Small intestine (tissue), 16 donors: ENCODE measurements at places on chromosomes 6 and 20. TPM values are rescaled to one million over a fixed set of nuclear protein-coding genes. Genes with fewer than 3 reads are reported as not detected.
A peak's percentile ranks its signal among the peaks of the same experiment; 100 is the strongest.

- no peaks in the 10 kb centered on the region for H3K4me1 ChIP-seq
- H3K36me3 ChIP-seq: peaks cover 11% of the 10 kb centered on the region
- H3K27ac ChIP-seq: no peak overlapping the region
- no peak overlapping the region for H3K4me3 ChIP-seq
- DNase-seq: no peak
- no peaks in the 10 kb centered on the region for H3K27me3 ChIP-seq
These were observed 137.6 kb downstream of the RNGTT start for GRCh38 chr6:88825856-88826255.

- H3K36me3 ChIP-seq: no peaks in the 10 kb centered on the region
- H3K27ac ChIP-seq: peak overlapping the region; percentile 95
- H3K27me3 ChIP-seq: no peaks in the 10 kb centered on the region
- H3K4me1 ChIP-seq: peaks cover 20% of the 10 kb centered on the region
- peak overlapping the region; percentile 88 for H3K4me3 ChIP-seq
- peak; percentile 41 for DNase-seq
These were observed 2.2 kb downstream of the IFNGR1 start for GRCh38 chr6:137216875-137217553.

DNA sequence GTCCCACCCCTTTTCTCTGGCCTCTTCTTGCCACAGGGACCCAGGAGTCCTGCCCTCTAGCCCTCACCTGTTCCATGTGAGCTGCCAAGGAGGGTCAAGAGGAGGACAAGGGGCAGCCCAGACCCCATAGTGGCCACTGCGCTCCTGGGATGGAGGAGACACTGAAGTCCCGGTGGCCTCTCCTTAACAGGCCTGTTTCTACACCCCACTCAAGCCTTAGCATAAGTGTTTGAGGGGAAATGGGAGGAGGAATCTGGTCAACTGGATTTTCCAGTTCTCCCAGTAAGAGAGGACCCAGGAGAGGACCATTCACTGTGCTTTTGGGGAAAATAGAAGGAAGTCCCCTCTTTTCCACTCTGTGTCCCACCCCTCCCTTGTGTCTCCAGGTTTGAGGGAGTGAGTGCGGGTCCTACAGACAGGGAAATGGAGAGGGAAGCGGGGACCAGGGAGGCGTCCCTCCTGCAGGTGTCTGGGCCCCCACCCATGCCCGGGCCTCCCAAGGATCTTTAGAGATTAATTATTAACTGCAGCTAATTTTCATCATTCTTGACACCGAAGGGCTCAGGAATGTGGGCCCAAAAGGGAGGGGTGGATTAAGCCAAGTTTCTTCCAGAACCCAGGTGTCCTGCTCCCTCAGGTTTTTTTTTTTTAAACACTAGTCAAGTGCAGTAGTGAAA, at the start of gene SFTA2:
TSS of gene SFTA2 (minus strand) at position 202 of the 677 bp plus-strand sequence. CDS start at position 128, 74 bp downstream.
- no peaks in the 10 kb centered on the region for H3K27me3 ChIP-seq

- H3K4me3 ChIP-seq: no peak overlapping the region
- no peak for DNase-seq
- H3K27me3 ChIP-seq: no peaks in the 10 kb centered on the region
- no peaks in the 10 kb centered on the region for H3K36me3 ChIP-seq
- no peaks in the 10 kb centered on the region for H3K4me1 ChIP-seq
These were observed 4.6 kb downstream of the ZNF184 start for GRCh38 chr6:27468334-27468733.

DNA sequence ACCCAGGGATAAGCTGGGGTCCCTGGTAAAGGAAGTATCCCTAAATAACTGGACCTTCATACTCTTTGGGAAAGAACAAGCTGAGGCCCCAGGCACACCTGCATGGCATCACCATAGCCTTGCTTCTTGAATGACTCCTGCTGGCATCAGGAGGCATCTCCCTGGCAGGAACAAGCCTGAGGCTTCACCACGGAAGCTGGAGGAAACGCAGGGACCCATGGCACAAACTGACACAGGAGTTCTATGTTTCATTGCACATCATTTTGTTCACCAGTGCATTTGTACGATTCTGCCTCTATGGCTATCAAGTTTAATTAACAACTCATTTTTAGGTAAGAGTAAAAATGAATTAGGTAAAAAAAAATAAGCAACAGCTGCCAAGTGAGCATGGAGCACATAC, 619 bp upstream of the PDE7B start:
- no peak overlapping the region for H3K4me3 ChIP-seq
- no peaks in the 10 kb centered on the region for H3K27me3 ChIP-seq

DNA sequence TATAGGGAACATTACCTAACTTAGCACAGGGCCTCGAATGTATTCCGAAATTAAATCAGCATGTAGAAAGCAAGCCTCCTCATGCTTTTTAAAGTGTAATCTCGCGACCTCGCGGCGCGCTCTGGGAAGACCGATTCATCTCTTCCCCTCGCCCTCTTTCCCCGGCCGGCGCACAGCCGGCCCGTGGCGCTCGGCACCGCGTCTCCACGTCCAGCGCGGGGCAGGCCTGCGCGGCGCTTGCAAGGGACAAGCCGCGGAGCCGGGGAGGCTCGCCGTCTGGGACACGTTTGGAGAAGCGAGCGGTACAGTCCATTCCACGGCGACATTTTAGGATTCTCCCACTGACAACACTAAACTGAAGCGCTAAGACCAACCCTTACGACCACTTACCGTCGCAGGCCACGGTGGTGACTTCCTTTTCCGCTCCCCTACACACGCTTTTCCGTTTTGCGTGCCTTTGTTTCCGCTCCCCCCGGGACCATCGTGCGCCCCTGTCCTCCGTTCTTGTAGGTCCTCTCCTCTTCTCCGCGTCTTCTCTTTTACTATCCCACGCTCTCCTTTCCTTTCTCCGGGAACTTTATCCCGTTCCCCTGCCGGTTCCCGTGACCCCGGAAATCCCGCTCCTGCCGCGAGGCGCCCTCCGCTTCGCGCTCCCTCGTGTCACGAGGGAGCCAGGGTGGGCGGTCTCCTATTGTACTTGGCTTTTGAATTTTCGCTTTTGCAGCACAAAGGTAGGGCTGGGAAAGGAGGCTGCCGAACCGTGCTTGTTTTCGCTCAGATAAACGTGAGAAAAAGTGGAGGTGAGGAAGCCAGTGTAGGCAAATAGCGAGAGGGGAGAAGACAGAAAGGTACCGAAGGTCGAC, at the start of gene ECHDC1:
TSS of gene ECHDC1 (minus strand) at position 664 of the 863 bp plus-strand sequence. CDS start 12,581 bp downstream, outside the sequence.
- peak; percentile 60 for DNase-seq
- peak within 1 kb of the TSS; percentile 64 for H3K27ac ChIP-seq
- peak within 1 kb of the TSS; percentile 67 for H3K4me3 ChIP-seq
- H3K36me3 ChIP-seq: no peaks in the 10 kb centered on the region
- no peaks in the 10 kb centered on the region for H3K27me3 ChIP-seq

DNA sequence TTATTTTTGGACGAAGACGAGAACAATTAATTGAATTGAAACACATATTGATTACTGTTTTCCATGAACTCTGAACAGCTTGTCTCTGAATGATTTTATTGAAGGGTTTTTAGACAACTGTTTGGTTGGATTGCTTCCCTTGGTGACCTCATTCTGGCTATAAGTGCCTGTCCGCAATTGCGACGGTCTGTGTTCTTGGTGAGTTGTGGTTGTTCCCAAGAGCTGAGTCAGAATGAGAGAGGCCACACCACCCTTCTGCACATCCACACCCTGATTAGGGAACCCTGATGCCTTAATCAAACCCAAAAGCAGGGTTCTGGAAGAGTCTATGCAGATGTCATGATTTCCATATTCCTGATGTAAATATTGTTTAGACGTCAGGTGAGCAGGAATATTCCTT, 747.0 kb downstream of the PTPRT start:
- no peak overlapping the region for H3K27ac ChIP-seq
- no peaks in the 10 kb centered on the region for H3K27me3 ChIP-seq
- no peak for DNase-seq
- no peaks in the 10 kb centered on the region for H3K36me3 ChIP-seq
- no peaks in the 10 kb centered on the region for H3K4me1 ChIP-seq

- H3K36me3 ChIP-seq: no peaks in the 10 kb centered on the region
- no peaks in the 10 kb centered on the region for H3K4me1 ChIP-seq
- no peak overlapping the region for H3K27ac ChIP-seq
- DNase-seq: no peak
- no peaks in the 10 kb centered on the region for H3K27me3 ChIP-seq
These were observed 20.0 kb downstream of the ID4 start for GRCh38 chr6:19857139-19857538.

EXOC2 gene
- polyA plus RNA-seq: 8.7 TPM

KCNK16 gene
- not detected for polyA plus RNA-seq

FNDC1 gene
- polyA plus RNA-seq: 0.27 TPM
